ENCODE measurements at places on chromosomes 2 and 18. TPM values are rescaled to one million over a fixed set of nuclear protein-coding genes. Genes with fewer than 3 reads are reported as not detected.

TWIST2 gene
- 3.5 TPM for polyA plus RNA-seq

EMILIN1 gene
- polyA plus RNA-seq, result 41.0 TPM

DNA sequence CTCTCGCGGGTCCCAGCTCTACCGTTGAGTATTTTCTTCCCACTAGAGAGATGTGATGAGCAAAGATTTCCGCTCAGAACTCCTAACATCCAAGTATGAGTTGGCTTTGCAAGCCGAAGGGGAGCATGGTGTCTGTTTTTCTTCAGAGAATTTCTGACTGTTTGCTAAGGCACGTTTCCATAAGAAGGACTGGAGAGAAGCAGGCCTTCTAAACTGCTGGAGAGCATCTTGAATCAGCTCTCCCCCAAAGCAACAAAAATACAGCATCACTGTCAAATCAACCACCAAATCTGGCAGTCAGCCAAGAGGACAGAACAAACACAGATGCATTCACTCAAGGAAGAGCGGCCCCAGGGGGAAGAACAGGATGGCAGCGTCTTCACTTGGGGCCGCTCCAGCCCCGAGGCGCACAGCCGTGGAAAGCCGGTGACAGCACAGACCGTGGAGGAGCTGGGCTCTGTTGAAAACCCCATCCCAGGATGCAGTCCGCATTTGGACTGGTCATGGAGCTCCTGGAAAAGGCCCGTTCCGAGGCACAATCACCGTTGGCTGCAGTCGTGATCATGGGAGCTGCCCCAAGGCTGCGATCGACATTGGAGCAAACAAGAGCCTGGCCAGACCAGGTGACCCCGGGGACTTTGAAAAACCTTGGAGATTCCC lies 101.4 kb downstream of the NFATC1 start:
- DNase-seq, result no peak

- DNase-seq, result no peak
Observed at GRCh38 chr18:35917043-35917442, 55.4 kb upstream of the RMP24 start.

ANTXR1 gene
- polyA plus RNA-seq, result 26.7 TPM

LCT gene
- polyA plus RNA-seq, result not detected

GRCh38 chr2:8592736-8593135 lies 89.1 kb upstream of the ID2 start:
- DNase-seq, result no peak

CRYGC gene
- polyA plus RNA-seq, result not detected

DNA sequence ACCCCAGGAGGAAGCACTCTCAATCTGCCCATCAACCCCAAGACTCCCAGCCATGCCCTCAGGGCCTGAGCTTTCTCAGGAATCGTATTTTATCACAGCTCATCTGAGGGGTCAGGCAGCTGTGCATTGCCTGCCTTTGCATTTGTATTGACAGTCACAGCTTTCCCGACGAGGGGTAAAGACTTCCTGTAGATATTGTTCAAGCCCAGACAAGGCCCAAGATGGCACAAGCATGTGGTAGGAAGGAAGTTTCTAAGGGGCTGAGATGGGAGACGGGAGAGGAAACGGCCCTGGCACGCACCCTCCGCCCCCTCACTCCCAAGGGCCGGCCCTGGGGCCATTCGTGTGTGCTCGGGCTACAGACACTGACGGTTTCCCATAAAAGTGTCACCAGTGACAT lies 34.2 kb upstream of the PRLH start:
- DNase-seq, result no peak

- DNase-seq, result no peak
Observed at GRCh38 chr2:56981554-56981953, 797.8 kb downstream of the CCDC85A start.

CACNB4 gene
- polyA plus RNA-seq, result 0.09 TPM

- no peak for DNase-seq
Observed at GRCh38 chr18:77320971-77321559, 71.4 kb downstream of the GALR1 start.

CELF4 gene
- 0.07 TPM for polyA plus RNA-seq

DNA sequence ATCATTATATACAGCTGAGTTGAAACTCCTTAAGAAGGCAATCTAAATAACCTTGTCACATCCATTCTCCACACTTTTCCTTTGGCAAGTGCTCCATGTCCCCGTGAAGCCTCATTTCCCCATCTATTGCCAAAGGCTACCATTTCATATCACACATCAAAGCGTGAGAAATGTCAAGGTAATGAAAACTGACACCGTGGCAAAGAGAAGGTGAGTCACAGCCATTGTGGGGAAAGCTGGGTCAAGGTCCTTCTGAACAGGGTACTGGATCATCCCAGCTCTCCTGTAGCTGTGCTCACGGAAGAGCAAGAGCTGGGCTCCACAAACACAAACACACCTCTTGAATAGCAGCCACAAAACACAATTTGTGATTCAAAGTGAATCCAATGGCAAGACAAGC lies 58.2 kb upstream of the REG3G start:
- no peak for DNase-seq

- no peak for DNase-seq
Observed at GRCh38 chr18:22914633-22915032, 18.5 kb upstream of the RBBP8 start.

DNA sequence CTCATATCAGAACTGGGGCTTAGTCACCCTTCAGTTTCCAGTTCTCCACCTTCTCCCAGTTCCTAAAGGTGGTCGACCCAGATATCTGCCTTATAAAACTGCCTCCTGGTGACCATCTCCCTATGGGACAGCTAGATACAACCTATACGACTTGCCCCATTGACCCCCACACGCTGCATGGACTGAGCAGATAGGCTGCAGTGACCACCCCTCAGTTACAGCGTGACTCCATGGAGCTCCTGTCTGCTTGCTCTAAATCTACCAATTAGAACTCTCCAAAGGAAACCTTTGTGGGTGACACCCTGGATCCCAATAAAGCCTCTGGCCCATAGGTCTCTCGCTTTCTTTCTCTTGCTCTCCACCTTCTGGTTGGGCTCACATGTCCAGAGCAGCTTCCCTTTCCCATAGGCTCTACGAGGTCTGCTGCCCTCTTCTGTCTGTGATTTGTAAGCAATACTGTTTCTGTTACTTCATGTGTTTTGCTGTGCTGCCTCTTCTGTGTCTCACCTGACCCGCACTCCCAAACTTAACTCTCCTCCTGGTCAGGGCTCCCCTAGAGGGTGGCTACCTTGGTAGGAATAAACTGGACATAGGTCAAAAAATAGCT lies 971.3 kb upstream of the FAM98A start:
- DNase-seq, result no peak
